Neural crest cell (in vitro differentiated cells): ENCODE measurements at places on chromosomes 13 and 19. TPM values are rescaled to one million over a fixed set of nuclear protein-coding genes. Genes with fewer than 3 reads are reported as not detected.
A peak's percentile ranks its signal among the peaks of the same experiment; 100 is the strongest.

DNA sequence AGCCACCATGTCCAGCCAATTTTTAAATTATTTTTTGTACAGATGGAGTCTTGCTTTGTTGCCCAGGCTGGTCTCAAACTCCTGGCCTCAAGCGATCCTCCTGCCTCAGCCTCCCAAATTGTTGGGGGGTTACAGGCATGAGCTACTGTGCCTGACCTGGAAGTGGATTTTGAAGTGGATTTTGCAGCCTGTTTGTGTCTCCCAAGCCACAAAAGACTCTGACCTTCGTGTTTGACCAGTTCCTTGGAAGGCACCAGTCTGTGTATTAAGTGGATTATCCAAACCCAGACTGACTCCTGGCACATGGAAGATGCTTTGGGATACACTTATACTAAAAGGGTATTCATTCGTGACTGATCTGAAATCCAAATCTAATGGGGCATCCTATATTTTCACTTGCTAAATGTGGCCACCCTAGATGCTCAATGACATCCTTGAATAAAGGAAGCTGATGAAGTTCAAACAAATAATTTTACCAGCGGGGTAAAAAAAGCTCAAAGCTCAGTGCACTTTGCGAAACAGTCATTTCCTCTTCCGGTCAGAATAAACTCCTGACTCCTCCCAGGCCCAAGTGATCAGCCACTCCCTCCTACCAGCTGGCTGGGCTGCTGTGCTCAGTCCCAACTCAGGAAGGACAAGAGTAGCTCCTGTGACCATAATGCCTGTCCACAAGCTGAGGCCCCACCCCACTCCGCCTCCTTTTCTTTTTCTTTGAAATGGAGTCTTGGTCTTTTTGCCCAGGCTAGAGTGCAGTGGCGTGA, 32.6 kb upstream of the GATAD2A start:
- no peak for DNase-seq

GRCh38 chr13:108166078-108166477, 49.3 kb downstream of the LIG4 start:
- no peak for DNase-seq

GRCh38 chr13:85772367-85772766, 26.9 kb downstream of the SLITRK6 start:
- no peak for DNase-seq

DNA sequence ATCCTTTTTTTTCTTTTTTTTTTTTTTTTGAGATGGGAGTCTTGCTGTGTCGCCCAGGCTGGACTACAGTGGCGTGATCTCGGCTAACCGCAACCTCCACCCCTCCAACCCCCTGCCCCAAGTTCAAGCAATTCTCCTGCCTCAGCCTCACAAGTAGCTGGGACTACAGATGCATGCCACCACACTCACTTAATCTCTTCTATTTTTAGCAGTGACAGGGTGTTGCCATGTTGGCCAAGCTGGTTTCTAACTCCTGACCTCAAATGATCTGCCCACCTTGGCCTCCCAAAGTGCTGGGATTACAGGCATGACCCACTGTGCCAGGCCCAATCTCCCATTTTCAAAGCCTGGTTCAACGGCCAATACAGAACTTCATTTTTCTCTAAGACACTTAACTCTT, 9.1 kb downstream of the FOXO1 start:
- no peak for DNase-seq

DNA sequence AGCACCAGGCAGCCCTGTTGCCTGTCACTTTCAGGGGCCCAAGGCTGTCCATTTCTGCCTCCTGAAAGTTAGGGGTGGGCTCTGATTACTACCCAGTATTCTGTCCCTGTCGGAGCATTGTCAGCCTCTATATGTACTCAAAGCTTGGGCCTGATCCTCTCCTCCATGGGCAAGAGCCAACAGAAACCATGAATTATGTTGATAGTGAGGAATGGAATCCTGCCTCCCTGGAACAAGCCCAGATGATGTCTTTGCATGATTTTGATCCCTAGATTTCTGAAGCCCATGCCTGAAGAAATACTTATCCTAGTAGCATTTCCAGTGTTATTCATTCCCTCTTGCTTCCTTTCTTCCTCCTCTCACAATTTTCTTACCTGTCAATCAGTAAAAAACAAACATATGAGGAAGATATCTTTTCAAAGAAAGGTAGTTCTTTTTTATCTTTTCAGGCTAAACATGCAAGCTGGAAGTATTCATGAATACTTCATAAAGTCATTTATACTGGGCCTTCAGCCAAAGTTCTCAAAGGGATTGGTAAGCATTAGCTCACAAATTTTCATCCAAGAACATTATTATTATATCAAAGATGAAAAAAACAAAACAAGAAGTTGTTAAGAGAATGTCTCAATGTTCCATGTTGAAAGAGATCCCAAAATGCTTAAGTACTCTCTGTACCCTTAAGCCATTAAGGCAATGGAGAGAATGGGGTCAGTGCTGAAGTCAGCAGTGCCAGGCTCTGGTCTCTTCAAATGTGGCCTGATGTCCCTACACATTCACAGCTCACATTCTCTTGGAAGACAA, 171.7 kb downstream of the NHLRC3 start:
- no peak for DNase-seq

DNA sequence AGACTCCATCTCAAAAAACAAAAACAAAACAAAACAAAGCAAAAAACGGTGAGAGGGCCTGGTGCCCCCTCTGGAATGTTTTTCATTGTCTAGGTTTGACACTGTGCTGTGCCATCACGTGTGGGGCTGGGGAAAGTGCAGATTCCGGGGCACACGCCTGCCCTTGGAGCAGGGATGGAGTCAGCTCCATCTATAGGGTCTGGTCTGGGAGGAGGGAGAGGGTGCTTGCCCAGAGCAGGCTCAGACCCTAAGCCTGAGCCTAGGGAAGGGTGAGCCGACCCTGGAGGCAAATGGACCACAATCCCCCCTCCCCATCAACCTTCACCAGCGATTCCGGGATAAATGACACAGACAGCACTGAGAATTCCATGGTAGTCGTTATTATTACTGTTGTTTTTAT, 10.9 kb upstream of the ZBTB32 start:
- no peak for DNase-seq

DNA sequence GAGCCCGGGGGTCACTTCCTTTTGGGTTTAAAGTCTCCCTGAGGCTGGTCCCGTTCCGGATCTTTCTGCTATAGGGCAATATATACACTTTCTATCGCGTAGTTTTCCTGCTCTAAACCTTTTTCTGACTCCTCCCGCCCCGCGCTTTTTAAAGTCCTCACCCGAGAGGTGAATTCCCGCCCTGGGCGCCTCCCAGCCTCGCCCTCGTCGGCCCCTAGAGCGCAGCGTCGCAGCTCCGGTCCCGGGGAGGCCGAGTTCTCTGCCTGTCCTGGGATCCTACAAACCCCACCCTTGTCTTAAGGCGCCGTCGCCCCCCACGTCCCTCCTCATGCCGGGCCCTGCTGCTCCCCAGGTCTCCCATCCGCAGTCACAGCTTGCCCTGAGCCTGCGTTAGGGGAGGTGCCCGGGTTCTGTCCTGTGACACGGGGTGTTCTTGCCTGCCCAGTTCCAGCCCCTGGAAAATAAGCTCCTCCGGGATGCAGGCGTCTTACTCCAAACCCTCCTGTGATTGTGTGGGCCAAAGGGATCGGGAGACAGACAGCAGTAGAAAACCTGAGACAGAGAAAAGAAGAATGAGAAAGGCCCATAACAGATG, 491 bp downstream of the ZNF525 start:
- DNase-seq = peak; percentile 6

GRCh38 chr19:17860331-17860992, 752 bp downstream of the RPL18A start:
- no peak for DNase-seq

DNA sequence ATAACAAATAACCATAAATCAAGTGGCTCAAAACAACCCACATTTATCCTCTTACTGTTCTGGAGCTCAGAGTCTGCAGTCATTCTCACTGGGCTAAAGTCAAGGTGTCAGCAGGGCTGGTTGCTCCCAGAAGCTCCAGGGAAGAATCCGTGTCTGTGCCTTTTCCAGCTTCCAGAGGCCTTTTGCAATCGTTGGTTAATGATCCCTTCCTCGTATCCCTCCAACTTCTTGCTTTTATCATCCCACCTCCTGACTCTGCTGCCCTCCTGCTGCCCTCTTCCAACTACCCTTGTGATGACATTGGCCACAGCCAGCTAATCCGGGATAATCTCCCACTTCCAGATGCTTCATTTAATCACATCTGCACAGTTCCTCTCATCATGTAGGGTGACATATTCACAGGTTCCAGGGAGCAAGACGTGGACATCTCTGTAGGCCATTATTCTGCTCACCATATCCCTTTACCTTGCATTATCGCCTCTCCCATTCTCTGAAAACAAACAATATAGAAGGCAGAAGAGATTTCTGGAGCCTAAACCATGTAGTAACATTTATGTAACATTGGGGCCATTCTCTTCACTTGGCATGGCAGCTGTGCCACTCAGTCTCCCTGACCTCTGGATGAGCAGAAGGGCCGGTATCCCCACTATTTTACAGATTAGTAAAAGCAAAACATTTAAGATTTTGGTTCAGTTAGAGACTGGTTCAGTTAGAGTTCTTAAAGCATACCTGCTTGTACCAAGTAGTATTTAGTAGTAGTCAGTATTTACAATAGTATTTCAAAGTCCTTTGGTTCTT, 53.5 kb downstream of the RFC3 start:
- DNase-seq = no peak

GRCh38 chr13:37797631-37798030, 71.9 kb downstream of the TRPC4 start:
- DNase-seq = no peak

GRCh38 chr19:17703824-17704463, 15.3 kb upstream of the MAP1S start:
- DNase-seq = peak; percentile 56

DNA sequence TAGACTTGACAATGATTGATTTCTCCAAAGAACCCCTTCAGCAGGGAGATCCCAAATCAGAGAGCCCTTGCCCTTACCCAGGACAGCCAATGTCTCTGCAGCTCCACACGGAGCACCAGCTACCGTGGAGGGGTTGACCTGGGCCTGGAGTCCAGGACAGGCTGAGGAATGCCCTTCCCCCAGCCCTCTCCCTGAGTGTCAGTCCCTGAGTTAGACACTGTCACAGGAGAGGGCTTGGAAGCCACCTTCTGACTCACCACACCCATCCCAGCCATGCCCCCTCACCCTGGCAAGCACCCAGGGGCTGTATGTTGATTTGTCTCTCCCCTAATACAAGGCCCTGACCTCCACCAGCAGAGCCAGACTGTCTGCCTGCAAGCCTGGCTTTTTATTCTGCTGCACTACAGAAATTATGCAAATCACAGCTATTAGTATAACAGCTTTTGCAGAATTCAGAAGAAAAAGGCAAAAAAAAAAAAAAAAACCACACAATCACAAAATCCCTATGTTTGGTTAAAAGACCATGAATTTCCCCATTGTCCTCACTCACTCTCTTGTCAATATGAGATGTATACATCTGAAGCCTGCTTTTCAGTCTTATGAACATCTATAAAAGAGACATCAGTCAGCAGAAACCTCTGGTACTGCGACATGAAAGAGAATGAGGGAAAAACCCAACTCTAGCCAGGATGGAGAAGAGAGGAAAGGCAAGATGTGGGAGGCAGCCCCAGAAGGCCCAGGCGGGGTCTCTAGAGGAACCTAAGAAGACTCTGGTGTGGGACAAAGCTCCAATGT, 240.7 kb downstream of the UQCRFS1 start:
- no peak for DNase-seq

DNA sequence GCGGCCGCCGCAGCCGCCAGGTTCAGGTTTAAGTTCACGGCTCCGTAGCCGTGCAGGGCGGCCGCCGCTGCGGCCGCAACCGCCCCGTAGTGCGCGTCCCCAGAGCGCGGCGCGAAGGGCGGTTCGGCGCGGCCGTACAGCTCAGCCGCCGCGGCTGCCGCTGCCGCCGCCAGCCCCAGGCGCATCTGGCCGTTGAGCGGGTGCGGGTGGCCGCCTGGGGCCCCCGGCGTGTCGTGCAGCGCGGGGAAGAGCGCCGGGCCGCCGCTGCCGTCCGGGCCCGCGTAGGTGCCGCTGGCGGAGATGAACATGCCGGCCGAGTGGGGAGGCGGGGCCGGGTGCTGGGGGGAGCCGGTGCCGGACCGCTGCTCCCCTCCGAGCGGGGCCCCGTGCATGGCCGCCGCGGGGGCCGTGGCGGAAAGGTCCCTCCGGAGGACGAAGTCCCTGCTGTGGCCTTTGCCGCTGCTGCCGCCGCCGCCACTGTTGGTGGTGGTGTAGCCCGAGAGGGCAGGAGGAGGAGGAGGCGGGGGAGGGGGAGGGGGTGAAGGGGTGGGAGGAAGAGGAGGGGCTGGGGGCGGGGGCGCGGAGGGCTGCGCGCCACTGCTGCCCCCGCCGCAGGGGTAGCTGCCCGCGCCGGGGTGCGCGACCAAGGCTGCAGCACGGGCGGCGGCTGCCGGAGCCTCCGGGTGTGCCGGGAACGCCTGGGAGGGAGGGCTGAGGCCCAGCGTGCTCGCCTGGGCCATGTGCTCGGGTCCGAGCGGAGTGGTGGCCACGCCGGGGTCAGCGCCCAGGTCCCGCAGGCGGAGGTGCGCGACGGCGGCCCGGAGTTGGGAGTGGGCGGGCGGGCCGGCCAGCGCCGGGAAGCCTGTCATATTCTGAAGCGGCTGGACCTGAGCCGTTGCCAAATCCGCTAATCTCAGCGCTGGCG, 654 bp downstream of the ZIC5 start:
- no peak for DNase-seq

Gene ERFL
- 0.12 and 0.14 TPM in 2 replicates for total RNA-seq

Gene ZNF507
- total RNA-seq = 33.8 and 35.4 TPM in 2 replicates

Gene IL12RB1
- total RNA-seq = not detected in 2 replicates

Gene ZSCAN4
- total RNA-seq = not detected in 2 replicates

Gene KLK10
- total RNA-seq = not detected in 2 replicates

Gene FAM98C
- 10.6 and 11.8 TPM in 2 replicates for total RNA-seq
